ENCODE measurements at places on chromosomes 7 and 10.

DNA sequence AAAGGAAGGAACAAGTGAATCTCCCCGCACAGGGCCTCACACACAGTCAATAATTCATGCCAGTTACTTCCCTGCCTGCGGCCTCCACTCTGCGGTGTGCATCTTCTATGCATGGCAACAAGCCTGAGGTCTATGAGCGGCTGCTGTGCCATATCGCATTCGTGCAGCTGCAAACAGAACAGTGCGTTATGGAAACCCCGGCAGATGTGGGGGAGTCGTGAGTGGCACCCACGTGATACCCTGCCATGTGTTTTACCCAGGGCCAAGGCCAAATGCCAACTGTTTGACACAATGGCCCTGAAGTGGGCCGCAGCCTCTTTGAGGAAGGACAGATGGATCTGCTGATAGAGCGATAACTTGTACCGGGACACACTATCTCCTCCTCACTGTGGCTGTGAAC is 13.4 kb downstream of the TNS3 start:
- no peak for DNase-seq

DNA sequence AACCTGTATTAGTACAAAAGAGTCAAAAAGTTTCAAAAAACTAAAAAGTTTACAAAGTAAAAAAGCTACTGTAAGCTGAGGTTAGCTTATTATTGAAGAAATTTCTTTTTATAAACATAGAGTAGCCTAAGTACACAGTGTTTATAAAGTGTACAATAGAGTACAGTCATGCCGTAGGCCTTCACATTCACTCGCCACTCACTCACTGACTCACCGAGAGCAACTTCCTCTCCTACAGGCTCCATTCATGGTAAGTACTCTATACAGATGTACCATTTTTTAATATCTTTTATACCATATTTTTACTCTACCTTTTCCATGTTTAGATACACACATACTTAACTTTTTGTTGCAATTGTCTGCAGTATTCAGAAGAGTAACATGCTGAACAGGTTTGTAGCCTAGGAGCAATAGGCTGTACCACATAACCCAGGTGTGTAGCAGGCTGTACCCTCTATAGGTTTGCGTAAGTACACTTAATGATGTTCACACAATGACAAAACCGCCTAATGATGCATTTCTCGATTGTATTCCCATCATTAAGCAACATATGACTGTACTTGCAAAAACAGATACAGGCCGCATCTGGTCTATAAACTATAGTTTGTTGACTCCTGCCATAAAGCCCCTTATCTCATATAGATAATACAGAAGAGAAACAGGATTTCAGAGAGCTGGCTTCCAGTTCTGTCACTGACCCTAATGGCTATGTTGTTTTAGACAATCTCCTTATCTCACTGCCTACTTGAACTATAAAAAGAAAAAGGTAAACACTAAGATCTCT is 438.8 kb downstream of the HTR7 start:
- DNase-seq = no peak

GRCh38 chr10:126224967-126225671 is 163.2 kb downstream of the ADAM12 start:
- no peak for DNase-seq

DNA sequence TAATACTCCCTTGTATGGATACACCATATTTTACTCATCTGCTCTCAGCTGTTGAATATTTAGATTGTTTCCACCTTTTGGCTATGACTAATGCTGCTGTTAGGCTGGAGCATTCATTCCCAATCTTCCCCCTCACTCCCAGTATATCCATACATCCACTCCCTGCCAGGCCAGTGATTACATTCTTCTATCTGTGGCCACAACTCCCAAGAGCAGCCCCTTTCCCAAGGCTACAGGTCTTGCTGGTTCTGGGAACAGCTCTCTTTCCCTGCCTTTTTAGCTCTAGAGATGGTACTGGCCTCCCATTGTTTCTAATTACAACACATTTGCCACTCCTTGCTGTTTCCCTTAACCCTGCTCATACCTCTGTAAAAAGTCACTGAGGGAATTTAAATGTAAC is 28.2 kb downstream of the SFR1 start:
- DNase-seq = no peak

- no peak for DNase-seq
Measured at GRCh38 chr10:124249196-124249595, 155.8 kb upstream of the CHST15 start.

DNA sequence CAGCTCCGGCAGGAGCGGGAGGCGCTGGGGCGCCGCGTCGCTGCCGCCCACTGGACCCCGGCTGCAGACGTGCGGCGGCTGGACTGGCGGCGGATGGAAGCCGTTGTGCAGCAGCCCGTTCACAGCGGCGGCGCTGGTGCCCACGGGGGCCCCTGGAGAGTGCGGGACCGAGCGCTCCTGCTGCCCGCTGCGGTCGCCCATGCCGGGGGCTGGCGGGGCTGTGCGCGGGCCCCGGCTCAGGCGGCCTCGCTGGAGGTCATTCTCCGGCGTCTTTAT is 413 bp downstream of the PANK1 start:
- no peak for DNase-seq

GRCh38 chr10:13272164-13272571 is 27.7 kb downstream of the PHYH start:
- DNase-seq = no peak

DNA sequence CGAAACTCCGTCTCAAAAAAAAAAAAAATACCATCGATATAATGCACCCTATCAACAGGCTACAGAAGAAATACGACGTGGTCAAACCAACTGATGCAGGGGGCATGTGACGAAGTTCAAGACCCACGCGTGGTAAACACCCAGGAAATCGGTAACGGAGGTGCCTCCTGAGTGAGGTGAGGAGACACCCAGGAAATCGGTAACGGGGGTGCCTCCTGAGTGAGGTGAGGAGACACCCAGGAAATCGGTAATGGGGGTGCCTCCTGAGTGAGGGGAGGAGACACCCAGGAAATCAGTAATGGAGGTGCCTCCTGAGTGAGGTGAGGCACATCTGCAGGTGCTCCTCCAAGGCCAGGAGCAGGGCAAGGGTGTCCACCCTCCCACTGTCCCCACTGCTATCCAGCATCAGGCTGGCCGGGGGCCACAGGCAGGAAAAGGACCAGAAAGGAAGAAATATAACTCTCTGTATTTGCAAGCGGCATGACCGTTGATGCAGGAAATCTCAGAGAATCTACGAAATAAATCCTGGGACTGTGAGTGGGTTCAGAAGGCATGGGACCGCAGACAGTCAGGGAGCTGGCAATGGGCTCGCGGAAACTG is 10.7 kb upstream of the GPR146 start:
- DNase-seq = no peak

DNA sequence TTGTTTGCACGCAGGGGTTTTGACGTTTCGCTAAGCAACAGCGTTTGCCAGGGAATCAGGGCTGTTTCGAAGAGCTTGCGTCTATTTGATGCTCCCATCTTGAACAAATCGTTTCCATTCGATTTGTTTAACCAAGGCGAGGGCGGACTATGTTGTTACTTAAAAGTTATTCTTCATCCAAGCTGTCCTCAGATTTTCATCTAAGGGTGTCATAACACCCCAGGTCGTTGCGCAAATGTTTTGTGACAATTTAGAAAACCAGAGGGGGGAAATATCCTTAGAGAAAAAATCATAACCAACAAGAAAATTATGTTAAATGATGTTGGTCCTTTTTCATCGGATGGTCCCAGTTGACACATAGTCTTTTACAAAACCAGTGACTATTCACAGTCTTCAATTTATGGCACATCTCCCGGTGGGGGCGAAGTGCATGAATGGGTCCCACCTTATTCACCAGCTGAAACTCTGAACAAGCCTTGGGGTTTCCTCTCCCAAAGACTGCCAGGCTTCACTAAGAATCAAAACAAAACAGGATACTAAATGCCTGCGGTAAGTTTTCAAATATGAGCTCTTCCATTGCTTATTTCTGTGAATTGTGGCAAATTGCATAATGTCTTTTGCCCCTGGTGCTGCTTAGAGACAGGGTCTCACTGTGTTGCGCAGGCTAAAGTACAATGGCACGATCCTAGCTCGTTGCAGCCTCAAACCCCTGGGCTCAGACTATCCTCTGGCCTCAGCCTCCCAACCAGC is 109.9 kb downstream of the REEP3 start:
- DNase-seq = no peak

GRCh38 chr7:101854084-101854865 is 36.8 kb downstream of the CUX1 start:
- DNase-seq = no peak

GRCh38 chr7:107711301-107711700 is 32.6 kb upstream of the CBLL1 start:
- no peak for DNase-seq

DNA sequence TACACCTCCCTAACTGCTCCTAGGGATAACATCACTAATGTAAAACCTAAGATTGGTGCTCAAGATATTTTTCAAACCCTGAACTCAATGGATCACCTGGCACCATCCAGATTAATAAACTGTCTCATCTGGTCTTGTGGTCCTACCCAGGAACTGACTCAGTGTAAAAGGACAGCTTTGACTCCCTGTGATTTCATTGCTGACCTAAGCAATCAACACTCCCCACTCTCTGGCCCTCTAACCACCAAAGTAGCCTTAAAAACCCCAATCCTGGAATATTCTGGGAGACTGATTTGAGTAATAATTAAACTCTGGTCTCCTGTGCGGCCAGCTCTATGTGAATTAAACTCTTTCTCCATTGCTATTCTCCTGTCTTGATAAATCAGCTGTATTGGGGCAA is 6.2 kb upstream of the USP54 start:
- no peak for DNase-seq

GRCh38 chr10:76086170-76086760 is 654.8 kb downstream of the LRMDA start:
- no peak for DNase-seq

GRCh38 chr7:94223375-94224084 is 171.2 kb upstream of the COL1A2 start:
- DNase-seq = peak; percentile 47

- no peak for DNase-seq
Measured at GRCh38 chr7:78165454-78165853, 366.9 kb downstream of the PHTF2 start.

- no peak for DNase-seq
Measured at GRCh38 chr10:71259815-71260501, 47.6 kb downstream of the UNC5B start.
